ENCODE measurements at places on chromosomes 4 and X.

- DNase-seq = no peak
Measured at GRCh38 chr4:61068745-61069144, 131.4 kb upstream of the ADGRL3 start.

DNA sequence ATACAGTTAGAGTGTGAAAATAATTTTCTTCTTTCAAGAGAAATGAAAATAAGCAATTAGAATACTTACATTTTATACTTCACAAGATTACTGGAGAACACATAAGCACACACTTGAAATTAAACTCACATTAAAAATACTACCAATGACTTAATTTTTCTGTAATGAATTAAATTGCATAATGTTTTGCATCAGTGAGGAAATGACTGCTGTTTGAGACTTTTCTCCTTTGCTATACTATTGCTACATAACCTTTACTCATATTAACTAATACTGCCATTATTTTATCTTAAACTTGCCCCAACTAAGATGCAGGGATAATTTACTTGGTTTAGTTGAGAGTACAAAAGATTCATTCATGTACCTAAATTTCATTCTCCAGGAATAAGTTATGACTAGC lies 590.9 kb downstream of the ARAP2 start:
- no peak for DNase-seq

GRCh38 chrX:24646745-24647182 lies 383 bp downstream of the PCYT1B start:
- DNase-seq = no peak

GRCh38 chr4:86935853-86936733 lies 1.3 kb downstream of the AFF1 start:
- DNase-seq = peak; percentile 64

GRCh38 chrX:122868631-122869030 lies 315.4 kb upstream of the GRIA3 start:
- no peak for DNase-seq

GRCh38 chr4:41683326-41683725 lies 65.2 kb downstream of the PHOX2B start:
- DNase-seq = no peak

DNA sequence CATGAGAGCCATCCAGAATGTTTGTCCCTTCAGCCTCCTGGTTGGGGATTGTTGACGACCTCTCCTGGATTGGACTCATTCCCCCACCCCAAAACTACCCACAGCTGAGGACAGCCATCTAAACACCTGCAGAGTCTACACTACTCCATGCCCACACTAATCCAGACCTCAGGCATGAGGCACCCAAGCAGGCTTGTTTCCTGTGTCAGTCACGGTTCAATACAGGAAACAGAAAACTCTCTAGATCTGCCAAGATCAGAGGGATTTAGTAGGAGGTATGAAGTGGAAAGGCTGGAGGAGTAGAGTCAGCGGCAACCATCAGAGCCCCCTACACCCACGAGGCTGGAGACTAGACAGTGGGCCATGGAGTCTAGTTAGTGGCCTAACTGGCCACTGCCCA lies 37.7 kb downstream of the HAND2 start:
- no peak for DNase-seq

DNA sequence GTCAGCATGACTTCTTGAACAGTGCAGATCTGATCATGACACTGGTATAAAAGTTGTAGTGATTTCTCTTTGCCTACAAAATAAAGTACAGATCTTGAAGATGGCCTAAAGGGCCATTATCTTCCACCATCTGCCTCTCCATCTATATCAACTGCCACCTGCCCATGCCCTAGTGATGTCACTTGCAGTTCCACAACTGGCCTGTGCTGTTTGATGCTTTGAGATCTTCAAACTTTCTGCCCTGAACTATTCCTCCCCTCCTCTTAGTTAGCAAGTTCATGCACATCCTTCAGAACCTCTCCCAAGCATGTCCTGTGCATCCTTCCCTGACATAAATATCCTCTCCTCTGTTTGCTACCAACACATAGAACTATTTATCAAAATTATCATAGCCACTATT lies 217.0 kb downstream of the SOWAHB start:
- no peak for DNase-seq

DNA sequence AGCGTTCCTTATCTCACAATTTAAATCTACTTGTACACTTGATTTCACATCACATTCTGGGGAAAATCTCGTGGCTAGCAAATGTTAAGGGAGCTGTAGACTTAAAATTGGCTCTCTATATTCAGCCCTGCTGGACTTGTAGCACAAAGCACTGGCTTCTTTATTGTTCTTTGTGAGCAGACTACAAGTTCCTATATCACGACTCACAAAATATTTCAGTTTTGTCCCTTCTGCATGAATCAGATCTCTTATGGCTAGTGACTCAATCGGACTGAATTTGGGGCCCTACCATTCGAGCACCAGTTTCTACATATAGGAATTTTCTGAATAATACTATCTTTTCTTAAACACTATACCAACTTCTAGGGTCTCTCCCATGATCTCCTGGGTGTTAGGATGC lies 390.1 kb downstream of the ADAM29 start:
- no peak for DNase-seq

- no peak for DNase-seq
Measured at GRCh38 chrX:43961699-43962098, 11.5 kb downstream of the NDP start.

DNA sequence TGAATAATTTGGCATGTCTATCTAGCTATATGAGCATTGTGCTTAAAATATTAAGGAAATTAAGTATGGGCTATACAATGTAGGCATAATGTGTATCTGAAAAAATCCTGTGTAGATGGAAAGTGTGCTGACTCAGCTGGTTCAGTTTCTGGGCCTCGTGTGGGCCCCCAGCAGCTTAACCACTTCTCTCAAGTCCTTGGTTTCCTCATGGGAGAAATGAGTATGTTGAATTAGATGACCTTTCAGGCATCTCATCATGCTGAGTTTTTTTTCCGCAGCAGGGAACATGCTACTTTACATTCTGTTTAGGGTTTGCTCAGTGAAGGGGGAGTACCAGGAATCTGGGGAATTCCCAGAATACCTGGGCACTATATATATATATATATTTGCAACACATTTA lies 30.5 kb downstream of the RHOH start:
- DNase-seq = no peak

- no peak for DNase-seq
Measured at GRCh38 chrX:140343226-140343868, 161.5 kb downstream of the SOX3 start.

DNA sequence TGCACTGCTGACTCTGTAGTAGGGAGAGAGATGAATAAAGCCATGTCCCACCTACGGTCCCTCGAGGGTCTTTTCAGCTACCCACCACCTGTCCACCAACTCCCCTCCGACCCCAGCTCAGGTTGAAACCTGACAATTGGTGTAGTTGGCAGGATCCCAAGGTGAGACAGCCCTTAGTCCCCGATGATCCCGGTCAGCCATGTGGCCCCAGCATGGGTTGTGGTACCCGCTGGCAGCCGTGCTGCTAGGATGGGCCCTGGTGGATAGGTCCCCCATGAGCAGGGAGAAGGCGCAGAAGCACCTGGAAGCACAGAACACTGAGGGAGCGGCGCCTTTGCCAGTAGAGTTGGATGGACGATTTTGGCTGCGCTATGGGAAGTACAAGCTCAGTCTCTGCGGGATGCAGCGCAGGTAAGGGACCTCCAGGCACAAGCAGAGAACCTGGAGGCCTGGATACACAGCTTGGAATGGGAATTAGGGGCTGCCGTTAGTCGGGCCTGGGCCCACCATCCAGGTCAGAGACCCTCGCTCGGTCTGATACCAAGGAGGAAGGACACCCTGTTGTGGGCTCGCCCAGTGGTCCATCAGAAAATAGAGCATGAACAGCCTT lies 694.6 kb upstream of the AGA start:
- no peak for DNase-seq

- no peak for DNase-seq
Measured at GRCh38 chr4:136751556-136751955, 780.7 kb downstream of the PCDH18 start.

- DNase-seq = no peak
Measured at GRCh38 chrX:134570509-134570846, 87.8 kb downstream of the PLAC1 start.

GRCh38 chr4:87875191-87875590 lies 42.4 kb downstream of the MEPE start:
- no peak for DNase-seq

GRCh38 chrX:78746496-78746895 lies 1.0 kb upstream of the LPAR4 start:
- no peak for DNase-seq

- DNase-seq = no peak
Measured at GRCh38 chr4:109684727-109685126, 18.5 kb downstream of the CASP6 start.

DNA sequence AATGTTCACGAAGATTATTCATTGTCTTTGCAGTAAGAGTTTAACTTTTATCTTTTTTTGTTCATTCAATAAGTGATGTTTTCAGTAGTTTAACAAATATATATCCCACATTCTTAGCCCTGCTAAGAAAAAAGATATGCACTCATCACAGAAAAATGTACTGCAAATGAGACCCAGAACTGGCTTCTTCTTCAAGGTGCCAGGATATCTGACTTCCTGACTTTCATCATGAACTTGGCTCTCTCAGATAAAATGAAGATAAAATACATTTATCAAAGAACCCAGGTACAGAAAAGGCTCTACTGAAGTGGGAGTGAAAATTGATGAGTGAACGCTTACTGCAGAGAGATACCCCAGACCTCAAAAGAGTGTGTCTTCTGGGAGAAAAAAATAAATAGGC lies 177.8 kb upstream of the DKK2 start:
- DNase-seq = no peak

GRCh38 chrX:132491191-132491590 lies 2.4 kb upstream of the MBNL3 start:
- DNase-seq = no peak

GRCh38 chrX:16451334-16451733 lies 198.6 kb upstream of the S100G start:
- no peak for DNase-seq

- no peak for DNase-seq
Measured at GRCh38 chr4:109233570-109233969, 68.9 kb downstream of the COL25A1 start.

- no peak for DNase-seq
Measured at GRCh38 chr4:83062739-83063138, 27.8 kb downstream of the COPS4 start.
